Left colon (tissue), 2 donors: ENCODE measurements at places on chromosomes 1 and 21. TPM values are rescaled to one million over a fixed set of nuclear protein-coding genes. Genes with fewer than 3 reads are reported as not detected.

The PTGER3 gene
- 0.49 TPM for total RNA-seq

The GNG12 gene
- total RNA-seq = 146 TPM

The CFHR4 gene
- not detected for total RNA-seq

The SLAMF6 gene
- 1.4 TPM for total RNA-seq

The TGFB2 gene
- 2.5 TPM for total RNA-seq

The UTP25 gene
- total RNA-seq = 4.8 TPM

The HTR6 gene
- not detected for total RNA-seq

The MPZ gene
- total RNA-seq = 1.3 TPM

The CYP4Z1 gene
- total RNA-seq = not detected

The C1orf141 gene
- not detected for total RNA-seq

The RSPH1 gene
- 7.4 TPM for total RNA-seq

The KAZN gene
- total RNA-seq = 14.2 TPM

The GABRD gene
- not detected for total RNA-seq

The HIVEP3 gene
- total RNA-seq = 5.4 TPM

The UBXN10 gene
- 4.3 TPM for total RNA-seq

The LRRC8C gene
- total RNA-seq = 3.2 TPM

The ASTN1 gene
- total RNA-seq = 0.39 TPM

The FCGR1A gene
- 3.5 TPM for total RNA-seq

The GJA9 gene
- 1.4 TPM for total RNA-seq

The HSF2BP gene
- 0.42 TPM for total RNA-seq

The MTARC1 gene
- 35.2 TPM for total RNA-seq

The CD1B gene
- not detected for total RNA-seq

The AK4 gene
- total RNA-seq = 64.0 TPM

The WNT9A gene
- total RNA-seq = 2.6 TPM

The DYRK1A gene
- total RNA-seq = 62.0 TPM

The SYT14 gene
- not detected for total RNA-seq

The MRAP gene
- total RNA-seq = not detected

The FCRL5 gene
- total RNA-seq = 2.2 TPM

The CDC42BPA gene
- 46.2 TPM for total RNA-seq

The BNIPL gene
- total RNA-seq = 0.61 TPM

The FCAMR gene
- 0.53 TPM for total RNA-seq

The PLA2G2A gene
- 795 TPM for total RNA-seq

The TFF2 gene
- 0.87 TPM for total RNA-seq

The DMBX1 gene
- not detected for total RNA-seq

The KDM5B gene
- total RNA-seq = 63.1 TPM

The CD53 gene
- 7.5 TPM for total RNA-seq

The TNFRSF9 gene
- 0.50 TPM for total RNA-seq

The MLLT11 gene
- total RNA-seq = 0.21 TPM

The OR10Z1 gene
- total RNA-seq = not detected

The LRRC8D gene
- total RNA-seq = 36.6 TPM

The TMEM269 gene
- 0.20 TPM for total RNA-seq

The WNT3A gene
- not detected for total RNA-seq

The TEDDM1 gene
- total RNA-seq = not detected

The RAD54L gene
- total RNA-seq = 7.4 TPM

The EFCAB7 gene
- total RNA-seq = 2.5 TPM

The SDE2 gene
- total RNA-seq = 16.4 TPM

The PRKAA2 gene
- total RNA-seq = 4.4 TPM

The C8A gene
- not detected for total RNA-seq

The BTBD19 gene
- total RNA-seq = 2.4 TPM

The LORICRIN gene
- not detected for total RNA-seq

The MYCL gene
- total RNA-seq = 13.7 TPM

The LCE1D gene
- total RNA-seq = not detected

The TP73 gene
- total RNA-seq = 0.11 TPM

The GSTM5 gene
- 0.73 TPM for total RNA-seq

The GPR161 gene
- 3.4 TPM for total RNA-seq

The KIAA0040 gene
- total RNA-seq = 14.8 TPM

The NEGR1 gene
- 13.1 TPM for total RNA-seq

The SPRR2E gene
- not detected for total RNA-seq

The SH3BP5L gene
- 25.9 TPM for total RNA-seq

The HES5 gene
- total RNA-seq = 6.2 TPM
